Temporal lobe (tissue), 4 donors: ENCODE measurements at places on chromosomes 13 and 19. TPM values are rescaled to one million over a fixed set of nuclear protein-coding genes. Genes with fewer than 3 reads are reported as not detected.

MISP gene
- total RNA-seq, result under 0.01 TPM

ZNF730 gene
- total RNA-seq, result 14.8 TPM

HCST gene
- not detected for total RNA-seq

XRCC1 gene
- total RNA-seq, result 12.0 TPM

CD79A gene
- not detected for total RNA-seq
